Activated naive CD4-positive, alpha-beta T cell treated with anti-CD3 and anti-CD28 coated beads, Interleukin-2, amount 10 ng/mL, durations not matched to agents 5 hours and 36 hours (primary cell): ENCODE measurements at places on chromosomes 7 and 10. TPM values are rescaled to one million over a fixed set of nuclear protein-coding genes. Genes with fewer than 3 reads are reported as not detected.

UFSP1 gene
- total RNA-seq = 5.2 TPM

AKR1B15 gene
- total RNA-seq = not detected

TMEM196 gene
- total RNA-seq = not detected

AGR2 gene
- total RNA-seq = not detected

TMED4 gene
- total RNA-seq = 70.7 TPM

LRRC18 gene
- not detected for total RNA-seq

MYL7 gene
- total RNA-seq = not detected

CLDN4 gene
- 0.22 TPM for total RNA-seq

PTF1A gene
- total RNA-seq = not detected

HOXA4 gene
- total RNA-seq = not detected

NEUROD6 gene
- total RNA-seq = not detected

WNT8B gene
- 0.38 TPM for total RNA-seq

OAT gene
- total RNA-seq = 33.6 TPM

WEE2 gene
- not detected for total RNA-seq

SLF2 gene
- 35.7 TPM for total RNA-seq

CNPY1 gene
- total RNA-seq = not detected

SMKR1 gene
- total RNA-seq = 4.0 TPM

AKR1C8 gene
- total RNA-seq = 0.53 TPM

UTF1 gene
- total RNA-seq = not detected

FOXI2 gene
- total RNA-seq = not detected

SPDYE2B gene
- not detected for total RNA-seq
